CD4-positive, alpha-beta T cell treated with Interleukin-6 at 100 ng/mL for 8 hours (primary cell): ENCODE measurements at places on chromosomes 11 and 22.

GRCh38 chr11:35007277-35007676, 90.9 kb downstream of the PDHX start:
- no peak for DNase-seq

DNA sequence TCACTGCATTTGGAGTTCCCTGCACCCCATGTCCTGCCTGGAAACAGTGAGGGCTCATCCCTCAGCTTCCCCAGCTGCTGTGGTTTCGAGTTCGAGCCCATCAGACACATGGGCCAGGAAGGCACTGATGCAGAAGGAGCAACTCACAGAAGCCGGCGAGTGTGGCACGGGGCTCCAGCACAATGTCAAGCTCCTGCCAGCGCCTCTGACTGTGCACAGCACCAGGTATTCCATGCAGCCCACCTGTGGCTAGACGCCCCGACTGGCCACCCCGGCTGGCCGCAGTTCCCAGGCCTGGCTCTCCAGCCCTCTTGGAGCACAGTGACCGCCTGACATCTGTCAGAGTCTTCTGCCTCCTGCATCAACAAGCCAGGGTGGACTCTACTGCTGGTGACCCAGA, 419.4 kb downstream of the SHANK2 start:
- DNase-seq: no peak

DNA sequence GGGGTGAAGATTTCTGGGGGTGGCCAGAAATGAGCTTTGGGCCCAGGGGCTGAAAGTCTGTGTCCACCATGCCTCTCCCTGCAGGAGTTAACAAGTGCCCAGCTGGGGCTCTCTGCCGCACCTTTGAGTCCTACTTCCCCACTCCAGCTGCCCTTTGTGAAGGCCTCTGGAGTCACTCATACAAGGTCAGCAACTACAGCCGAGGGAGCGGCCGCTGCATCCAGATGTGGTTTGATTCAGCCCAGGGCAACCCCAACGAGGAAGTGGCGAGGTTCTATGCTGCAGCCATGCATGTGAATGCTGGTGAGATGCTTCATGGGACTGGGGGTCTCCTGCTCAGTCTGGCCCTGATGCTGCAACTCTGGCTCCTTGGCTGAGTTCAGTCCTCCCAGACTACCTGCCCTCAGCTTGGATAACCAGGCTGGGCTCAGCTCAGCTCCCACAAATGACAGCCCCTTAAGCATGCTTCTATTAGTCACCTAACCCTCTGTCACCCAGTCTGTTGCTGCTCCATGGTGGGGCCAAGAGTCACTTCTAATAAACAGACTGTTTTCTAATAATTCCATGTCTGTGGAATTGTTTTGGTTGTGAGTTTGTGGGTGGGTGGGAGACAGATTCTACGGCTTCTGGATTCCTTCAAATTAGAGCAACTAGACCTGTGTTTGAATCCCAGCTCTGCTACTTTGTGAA, 3.0 kb upstream of the INPPL1 start:
- DNase-seq: no peak

GRCh38 chr11:35714882-35715627, 52.5 kb downstream of the TRIM44 start:
- DNase-seq: no peak

DNA sequence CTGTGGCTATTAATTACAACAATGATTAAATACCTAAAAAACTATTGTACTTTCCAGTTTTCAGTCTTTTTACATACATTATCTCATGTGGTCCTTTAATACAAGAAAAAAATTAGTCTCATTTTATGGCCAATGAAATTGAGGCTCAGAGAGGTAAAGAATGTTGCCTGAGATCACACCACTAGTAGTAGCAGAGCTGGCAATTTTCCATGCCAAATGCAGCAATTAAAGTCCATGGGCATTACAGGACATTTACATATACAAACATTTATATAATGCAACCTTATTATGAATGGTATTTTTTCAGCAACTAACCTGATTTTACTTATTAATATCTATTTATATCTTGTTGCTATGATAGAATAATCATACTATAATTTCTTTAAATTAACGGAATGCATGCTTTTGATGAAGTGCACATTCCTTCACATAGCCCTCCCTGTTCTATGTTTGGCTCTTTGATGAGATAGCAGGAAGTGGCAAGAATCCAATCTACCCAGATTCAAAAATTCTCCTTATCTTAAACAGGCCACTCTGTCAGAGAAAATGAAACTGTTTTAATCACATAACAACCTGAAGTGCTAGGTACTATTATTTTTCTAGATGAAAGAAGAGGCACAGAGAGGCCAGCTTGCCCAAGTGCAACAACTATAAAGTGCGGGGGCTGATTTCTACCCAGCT, 120.9 kb upstream of the LDLRAD3 start:
- no peak for DNase-seq

GRCh38 chr11:126992065-126992803, 8.3 kb downstream of the KIRREL3 start:
- no peak for DNase-seq

DNA sequence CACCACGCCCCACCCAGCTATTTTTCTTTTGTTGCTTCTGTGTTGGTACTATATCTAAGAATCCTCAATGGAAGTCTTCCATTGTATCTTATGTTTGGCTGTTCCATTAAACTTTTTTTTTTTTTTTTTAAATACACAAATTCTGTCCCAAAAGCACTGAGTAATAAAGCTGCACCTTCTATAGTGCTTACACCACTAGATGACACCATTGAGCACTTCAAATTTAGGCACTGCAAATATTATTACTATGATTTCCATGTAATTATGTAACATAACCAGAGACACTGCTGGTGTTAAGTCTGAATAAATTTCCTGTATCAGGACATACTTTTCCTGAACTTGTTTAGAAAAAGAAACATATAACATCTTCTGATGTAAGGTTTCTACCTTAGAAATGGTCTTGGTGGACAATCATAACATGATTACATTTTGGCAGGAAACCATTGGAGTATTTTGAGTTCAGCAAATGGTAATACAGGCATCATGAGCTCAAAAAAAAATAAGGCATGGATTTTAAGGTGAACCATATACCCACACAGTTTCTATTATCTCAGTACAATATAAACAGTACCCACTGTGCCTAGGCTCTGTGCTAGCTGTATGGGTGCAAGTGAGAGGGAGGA, 110.5 kb downstream of the ATG16L2 start:
- peak; percentile 20 for DNase-seq

DNA sequence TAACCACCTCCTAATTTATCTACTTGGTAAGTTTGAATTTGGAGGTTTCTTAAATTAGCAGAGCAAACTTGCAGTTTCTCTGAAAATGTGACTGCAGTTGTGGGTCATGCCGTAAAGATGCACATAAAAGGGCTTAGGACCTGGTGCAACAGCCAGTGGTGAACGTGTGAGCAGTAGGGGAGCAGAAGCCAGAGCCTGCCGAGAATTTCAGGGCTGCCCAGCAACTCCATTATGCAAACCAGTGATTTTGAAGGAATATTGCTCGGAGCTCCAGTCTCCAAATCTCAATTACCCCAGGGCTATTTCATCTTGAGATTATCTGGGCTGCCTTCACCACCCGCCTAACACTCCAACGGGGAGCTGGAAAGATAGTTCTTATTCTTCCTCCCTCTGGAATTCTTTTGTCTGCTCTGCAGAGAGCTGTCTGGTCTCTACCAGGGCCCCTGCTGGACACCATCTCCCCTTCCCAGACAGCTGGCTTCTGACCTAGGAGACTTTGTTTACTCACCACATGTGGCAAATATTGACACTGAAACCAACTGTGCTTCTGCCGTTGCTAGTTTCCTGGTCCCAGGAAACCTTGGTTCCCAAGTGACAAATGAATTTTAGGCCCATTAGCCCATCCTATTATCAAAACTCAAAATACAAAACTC, 93.9 kb downstream of the DSCAML1 start:
- DNase-seq: no peak
